ENCODE measurements at places on chromosomes 5 and 9.

- DNase-seq = no peak
Observed at GRCh38 chr5:88226881-88227450, 41.7 kb downstream of the TMEM161B start.

DNA sequence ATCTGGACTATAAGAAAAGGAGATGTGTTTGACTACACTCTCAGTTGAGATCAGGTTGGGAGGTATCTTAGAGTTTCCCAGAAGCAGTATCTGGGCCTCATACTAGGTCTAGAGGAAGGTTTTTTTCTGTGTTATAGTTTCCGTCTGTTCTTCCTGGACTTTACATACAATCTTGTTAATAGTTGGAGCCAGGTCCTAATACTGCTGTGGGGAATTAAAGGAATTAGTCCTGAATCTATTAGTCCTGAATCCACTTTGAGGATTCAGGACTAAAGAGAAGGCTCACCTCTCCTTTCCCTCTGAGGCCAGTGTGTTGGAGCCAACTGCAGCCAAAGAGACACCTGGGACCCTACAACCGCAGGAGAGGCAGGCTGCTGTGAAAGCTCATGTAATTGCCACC, 445.7 kb upstream of the CLINT1 start:
- no peak for DNase-seq

GRCh38 chr9:107216329-107216728, 66.8 kb upstream of the RAD23B start:
- DNase-seq = no peak

DNA sequence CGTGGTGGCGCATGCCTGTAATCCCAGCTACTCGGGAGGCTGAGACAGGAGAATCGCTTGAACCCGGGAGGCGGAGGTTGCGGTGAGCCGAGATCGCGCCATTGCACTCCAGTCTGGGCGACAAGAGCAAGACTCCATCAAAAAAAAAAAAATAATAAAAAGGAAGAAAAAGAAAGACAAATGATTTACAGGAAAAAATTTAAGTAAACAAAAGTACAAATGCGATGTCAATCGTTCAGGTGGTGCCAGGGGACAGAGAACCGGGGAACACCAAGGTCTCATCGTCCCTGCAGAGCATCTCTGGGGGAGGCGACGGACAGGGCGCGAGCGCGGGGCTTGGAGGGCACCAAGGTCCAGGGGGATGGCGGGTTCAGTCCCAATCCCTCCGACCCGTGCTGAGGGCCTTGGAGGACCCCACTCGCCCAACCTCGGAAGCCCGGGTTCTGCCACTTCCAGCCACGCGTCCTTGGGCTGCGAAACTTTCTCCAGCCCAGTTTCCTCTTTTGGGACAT, 607 bp upstream of the HNRNPAB start:
- no peak for DNase-seq

DNA sequence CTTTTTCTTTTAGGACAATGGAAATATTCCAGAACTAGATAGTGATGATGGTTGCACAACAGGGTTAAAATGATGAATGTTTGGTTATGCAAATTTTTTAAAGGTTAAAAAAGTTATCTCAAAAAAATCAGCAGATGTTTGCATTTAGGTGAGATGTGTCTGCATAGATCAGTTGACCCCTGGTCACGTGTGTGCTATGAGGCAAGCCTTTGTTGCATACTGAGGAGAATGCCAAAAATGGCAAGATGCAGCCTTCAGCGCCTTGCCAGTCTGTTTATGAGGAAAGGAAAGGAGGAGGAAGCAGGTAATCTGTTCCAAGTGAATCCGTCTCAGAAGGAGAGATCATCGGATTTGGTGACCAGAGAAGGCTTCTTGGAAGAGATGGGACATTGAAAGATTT, 11.9 kb downstream of the MEGF10 start:
- no peak for DNase-seq

- DNase-seq = no peak
Observed at GRCh38 chr5:66769030-66769733, 173.0 kb downstream of the MAST4 start.

GRCh38 chr9:137166380-137167229, 3.2 kb downstream of the LRRC26 start:
- no peak for DNase-seq

DNA sequence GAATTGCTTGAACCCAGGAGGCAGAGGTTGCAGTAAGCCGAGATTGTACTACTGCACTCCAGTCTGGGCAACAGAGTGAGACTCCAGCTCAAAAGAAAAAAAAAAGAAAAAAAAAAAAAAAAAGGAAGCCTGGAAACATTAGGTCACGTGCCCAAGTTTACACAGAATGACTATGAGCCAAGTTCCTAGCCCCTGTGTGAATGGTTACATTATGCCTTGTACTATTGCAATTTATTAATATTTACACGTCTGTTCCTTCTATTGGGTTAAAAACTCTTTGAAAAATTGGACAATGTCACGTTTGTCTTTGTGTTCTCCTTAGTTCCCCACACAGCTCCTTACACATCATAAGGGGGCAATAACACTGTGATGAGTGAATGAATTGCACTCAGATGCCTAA, 33.5 kb upstream of the SLC28A3 start:
- DNase-seq = no peak

DNA sequence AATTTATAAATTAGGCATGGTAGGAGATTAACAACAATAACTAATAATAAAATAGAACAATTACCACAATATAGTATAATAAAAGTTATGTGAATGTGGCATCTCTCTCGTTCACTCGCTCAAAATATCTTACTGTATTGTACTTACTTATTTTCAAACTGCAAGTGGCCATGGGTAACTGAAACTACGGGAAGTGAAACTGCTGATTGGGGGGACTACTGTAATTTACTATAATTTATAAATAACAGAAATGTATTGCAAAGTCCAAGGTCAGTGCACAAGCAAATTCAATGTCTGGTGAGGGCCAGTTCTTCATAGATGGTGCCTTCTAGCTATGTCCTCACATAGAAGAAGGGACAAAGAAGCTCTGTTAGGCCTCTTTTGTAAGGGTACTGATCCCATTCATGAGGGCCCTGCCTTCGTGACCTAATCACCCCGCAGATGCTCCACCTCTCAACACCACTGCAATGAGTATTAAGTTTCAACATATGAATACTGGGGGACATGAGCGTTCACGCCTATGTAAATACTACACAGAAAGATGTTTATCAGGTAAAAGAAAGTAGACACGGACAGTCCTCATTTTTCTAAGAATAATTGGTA, 39.0 kb downstream of the KCNIP1 start:
- DNase-seq = no peak

DNA sequence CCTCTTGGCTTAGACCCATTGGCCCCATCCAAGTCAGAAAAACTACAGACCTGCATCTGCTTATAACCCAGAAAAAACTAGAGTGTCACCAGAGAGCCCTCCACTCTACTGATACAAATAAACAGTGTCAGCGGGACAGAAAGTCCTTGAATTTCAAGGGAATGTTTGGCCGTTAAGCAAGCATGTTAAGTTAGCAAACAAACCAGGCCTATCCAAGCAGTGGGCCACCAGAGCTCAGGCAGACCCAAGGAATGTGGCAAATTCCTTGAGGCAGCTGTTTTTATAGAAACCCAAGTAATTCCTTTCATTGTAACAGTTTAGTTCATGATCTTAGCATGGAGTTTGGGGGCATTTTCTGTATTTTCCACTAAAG, 70.9 kb downstream of the PRLR start:
- DNase-seq = no peak

GRCh38 chr5:168073311-168073710, 218.1 kb upstream of the WWC1 start:
- no peak for DNase-seq

DNA sequence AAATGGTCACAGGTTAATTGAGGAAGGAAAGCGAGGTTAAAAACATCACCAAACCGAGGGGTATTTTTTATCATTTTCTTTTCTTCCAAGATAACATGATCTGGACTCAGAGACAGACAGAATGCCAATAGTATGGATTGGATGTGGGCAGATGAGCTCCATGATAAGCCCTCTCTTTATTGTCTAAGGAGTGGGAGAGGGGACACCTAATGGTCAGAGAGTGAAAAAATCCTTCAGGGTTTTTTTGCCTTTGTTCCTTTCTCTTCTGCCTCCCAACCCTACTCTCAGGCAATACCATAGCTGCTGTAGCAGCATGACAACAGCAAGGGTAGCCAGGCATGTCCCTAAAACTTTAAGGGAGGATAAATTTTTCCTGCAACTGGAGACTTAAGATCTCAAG, 94.7 kb downstream of the DIRAS2 start:
- DNase-seq = no peak

- DNase-seq = no peak
Observed at GRCh38 chr9:133604856-133605255, 4.3 kb downstream of the FAM163B start.

DNA sequence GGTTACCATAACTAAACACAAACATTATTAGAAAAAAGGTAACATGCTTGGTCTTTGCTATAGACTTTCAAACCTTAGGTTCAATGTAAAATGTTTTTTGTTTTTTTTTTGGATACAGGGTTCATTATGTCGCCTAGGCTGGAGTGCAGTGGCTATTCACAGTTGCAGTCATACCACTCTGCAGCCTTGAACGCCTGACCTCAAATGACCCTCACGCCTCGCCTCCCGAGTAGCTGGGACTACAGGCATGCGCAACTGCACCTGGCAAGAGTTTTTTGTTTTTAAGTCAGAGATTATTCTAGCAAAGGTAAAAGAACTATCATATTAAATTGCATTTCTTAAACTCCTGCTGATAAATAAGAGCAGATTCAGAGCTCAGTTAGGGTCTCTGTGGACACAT, 55.1 kb upstream of the NR5A1 start:
- no peak for DNase-seq

DNA sequence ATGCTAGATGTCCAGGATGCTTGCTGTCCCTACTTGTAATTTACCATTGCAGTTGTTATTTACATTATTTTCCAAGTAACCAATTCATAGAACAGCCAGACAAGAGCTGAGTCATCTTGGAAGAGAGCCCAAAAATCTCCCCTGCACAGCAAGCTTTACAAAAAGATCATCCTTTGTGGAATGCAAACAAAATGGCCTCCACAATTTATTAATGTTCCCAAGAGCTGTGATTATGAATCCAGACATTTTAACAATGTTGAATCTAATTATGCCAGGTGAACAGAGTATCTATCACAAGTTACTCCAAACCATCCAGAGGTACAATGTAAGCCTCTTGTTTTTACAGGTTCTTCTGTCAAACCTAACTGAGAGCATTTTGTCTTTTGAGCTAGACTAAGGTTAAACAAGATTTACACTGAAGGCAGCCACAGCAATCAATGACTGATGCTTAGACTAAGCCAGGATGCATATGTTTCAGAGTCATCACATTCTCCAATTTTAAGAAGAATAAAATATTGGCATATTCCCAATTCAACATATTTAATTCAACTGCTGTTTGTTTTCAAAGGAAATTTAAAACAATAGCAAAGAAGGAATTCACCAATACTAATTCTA, 95.3 kb upstream of the SLC12A2 start:
- peak; percentile 37 for DNase-seq

DNA sequence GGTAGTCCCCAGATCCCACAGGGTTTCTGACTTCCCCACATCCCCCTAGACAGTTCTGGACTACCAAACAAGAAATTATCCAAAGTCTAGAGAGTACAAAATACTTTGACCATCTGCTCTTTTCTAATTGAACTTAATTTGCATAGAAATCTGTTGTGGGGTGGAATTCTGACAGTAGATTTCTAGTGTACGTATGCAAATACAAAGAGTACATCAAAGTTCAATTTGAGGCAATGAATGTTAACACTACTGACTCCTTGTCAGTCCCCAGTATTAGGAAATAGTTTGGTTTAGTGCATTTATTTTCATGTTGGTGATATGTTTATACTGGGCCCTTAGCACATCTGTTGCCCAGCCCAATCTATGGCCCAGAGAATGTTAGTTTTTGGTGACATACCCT, 292.6 kb downstream of the CETN3 start:
- no peak for DNase-seq

Measured in BJ (cell line).